ENCODE measurements at places on chromosomes 4 and X.

DNA sequence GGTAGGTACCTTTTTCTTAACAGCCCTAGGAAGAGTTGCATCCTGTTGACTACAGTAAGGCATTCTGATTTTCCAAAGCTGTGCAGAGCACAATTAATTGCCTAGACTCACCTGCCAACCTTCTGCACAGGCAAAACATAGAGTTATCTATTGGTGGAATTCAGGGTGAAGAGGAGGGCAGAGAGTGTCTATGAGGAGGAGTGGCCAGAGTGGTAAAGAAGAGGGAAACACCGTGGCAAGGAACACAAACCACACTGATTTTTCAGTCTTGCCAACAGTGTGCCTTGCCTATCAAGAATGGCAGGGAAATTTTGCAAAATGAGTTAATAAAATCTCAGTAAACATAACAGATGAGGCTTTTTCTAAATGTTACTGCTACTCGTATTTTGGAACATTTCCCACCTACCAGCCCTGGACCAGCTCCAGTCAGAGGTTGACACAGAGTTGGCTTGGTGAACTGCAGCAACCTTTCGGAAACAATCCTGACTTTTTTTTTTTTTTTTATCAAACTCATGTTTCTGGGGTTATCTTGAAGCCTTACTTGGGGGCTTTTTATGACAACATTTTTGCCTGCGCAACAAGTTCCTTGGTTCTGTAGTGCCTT lies 67.9 kb upstream of the CAPN6 start:
- no peak for DNase-seq

GRCh38 chr4:153728151-153728550 lies 31.7 kb downstream of the RNF175 start:
- DNase-seq = no peak

- DNase-seq = peak; percentile 27
Measured at GRCh38 chr4:35970366-35970960, 273.9 kb downstream of the ARAP2 start.

DNA sequence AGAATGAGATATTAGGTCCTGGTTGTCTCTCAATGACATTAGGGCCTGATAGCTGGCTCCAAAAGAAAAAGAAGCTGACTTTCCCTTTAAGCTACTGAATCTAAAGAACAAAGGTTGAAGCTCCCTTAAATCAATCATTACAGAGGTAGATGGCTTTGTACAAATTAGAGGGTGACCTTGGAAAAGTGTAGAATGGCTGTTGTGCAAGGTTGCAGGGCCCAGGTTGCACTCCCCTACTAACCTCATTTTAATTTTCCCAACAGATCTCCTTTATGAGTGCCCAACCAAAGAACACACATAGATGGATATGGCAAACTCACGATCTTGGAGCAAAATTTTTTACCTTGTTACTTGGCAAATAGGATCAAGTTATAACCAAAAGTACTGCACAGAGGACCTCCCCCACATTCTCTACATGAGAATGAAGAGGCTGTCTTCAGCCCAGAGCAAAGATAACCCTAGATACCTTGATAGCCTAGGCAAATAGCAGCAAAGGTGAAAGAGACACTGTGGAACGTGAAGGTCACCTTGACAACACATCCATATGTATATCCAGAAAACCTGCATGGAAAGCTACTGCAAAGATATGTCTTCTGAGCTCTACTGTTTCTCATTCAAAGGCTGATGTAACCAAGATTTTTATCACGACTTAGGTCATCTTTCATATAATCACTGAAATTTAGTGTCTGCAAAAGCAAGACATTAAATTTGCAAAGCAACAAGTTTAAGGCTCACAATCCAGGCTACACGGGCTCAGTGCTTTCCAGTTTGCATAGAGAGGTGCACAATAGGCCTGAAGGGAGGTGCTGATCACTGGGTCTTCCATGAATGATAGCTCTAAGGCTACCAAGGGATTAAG lies 23.0 kb downstream of the KLB start:
- DNase-seq = no peak

DNA sequence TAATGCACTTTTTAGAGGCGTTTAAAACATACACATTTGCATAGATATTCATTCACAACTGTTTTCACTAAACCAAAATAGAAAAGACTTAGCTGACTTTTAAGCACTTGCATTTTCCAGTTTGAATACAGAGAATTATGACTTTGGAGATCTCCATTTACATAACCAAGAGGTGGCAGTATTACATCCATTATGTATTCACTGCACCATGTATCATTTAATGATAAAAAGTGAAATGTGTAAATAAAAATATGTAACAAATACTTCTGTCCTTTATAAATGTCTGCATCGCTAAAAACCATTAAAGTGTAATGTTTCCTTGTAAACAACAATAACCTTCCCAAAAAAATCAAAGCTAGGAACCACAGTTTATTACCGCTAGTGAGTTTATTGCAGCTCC lies 413.2 kb downstream of the FGF13 start:
- DNase-seq = no peak

- no peak for DNase-seq
Measured at GRCh38 chr4:140213749-140214148, 59.8 kb upstream of the MAML3 start.

DNA sequence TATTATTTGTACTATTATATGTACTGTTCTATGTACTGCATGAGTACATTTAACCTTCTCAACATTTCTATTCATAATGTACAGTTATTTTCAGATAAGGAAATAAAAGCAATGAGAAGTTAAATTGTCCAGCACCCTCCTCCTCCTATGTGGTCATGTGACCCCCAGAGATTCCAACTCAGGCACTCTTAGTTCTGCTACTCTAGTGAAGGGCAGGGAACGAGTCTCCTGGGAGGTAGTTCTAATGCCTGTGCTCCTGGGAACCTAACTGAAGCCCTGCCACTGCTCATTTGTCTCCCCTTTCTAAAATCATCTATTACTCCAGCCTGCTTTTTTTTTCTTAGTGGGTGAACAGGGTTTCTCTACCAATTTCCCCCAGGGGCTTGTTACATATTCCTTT lies 105.9 kb upstream of the GPRIN3 start:
- DNase-seq = no peak

DNA sequence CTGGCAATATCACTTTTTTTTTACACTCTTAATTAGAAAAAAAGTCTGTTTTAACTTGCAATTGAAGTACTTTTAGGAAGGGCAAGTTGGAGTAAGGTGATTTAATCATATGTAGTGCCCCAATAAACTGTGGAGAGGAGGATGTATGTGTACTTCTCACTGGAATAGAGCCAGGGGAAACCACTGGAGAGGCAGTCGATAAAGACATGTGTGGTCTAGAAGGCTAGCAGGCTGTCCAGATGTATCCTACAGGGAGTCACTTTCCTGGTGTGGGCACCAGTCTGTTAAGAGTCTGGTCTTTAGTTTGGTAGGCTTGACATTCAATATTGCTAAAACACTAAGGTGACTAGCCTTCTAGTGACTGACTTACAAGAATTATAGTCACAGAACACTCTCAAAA lies 9.6 kb upstream of the SGMS2 start:
- no peak for DNase-seq

DNA sequence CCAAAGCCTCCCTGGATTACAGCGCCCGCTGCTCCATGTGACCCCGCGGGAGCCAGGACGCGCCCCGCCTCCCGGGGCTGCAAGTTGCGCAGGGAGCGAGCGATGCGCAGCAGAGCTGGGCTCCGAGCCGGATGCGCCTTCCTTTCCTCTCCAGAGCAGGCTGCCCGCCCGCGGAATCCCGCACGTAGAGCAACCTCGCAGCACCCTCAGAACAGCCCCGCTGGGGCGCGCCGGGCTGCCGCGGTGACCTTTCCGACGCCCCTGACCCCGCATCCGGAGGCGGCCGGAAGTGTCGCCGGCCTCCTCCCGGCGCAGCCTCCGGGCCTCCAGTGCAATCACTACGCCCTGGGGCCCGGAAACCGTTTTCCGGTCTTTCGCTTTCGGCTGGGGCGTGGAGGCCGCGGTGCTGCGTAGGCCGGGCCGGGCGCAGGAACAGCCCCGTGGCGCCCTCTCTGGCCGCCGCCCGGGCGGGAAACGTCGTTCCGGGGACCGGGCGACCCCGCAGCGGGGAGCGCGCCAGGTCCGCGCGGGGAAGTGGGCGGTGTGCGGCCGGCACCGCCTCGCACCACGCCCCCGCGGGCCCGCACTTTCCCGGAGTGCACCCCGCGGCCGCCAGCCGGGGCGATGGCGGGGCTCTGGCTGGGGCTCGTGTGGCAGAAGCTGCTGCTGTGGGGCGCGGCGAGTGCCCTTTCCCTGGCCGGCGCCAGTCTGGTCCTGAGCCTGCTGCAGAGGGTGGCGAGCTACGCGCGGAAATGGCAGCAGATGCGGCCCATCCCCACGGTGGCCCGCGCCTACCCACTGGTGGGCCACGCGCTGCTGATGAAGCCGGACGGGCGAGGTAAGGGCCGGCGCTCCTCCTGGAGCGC lies at the start of gene CYP4V2:
Gene CYP4V2 (plus strand): TSS at position 368 of the 866 bp plus-strand sequence. CDS start 257 bp downstream, at position 625.
- DNase-seq = peak; percentile 88

- no peak for DNase-seq
Measured at GRCh38 chr4:33316033-33316432, 2595.9 kb downstream of the PCDH7 start.

DNA sequence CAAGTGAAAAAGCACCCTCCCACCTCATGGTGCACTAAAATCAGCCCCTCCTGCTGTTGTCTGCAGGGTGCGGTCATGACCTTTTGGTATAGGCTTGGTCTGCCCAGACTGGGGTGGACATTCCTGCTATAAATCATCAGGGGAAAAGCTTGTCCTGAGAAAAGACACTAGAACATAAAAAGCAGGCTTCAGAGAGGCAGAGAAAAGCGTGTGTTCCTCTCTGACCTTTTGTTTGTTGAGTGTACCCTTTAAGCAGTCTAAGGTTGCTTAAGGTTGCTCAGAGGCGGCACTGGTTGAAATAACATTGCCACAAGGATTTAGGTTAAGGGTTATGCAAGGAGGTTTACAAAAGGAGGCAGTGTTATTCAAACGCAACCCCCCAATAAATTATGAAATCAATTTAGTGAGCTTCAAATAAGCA lies 43.5 kb downstream of the CCDC158 start:
- DNase-seq = no peak

- DNase-seq = no peak
Measured at GRCh38 chr4:55444827-55445226, 49.1 kb downstream of the TMEM165 start.

DNA sequence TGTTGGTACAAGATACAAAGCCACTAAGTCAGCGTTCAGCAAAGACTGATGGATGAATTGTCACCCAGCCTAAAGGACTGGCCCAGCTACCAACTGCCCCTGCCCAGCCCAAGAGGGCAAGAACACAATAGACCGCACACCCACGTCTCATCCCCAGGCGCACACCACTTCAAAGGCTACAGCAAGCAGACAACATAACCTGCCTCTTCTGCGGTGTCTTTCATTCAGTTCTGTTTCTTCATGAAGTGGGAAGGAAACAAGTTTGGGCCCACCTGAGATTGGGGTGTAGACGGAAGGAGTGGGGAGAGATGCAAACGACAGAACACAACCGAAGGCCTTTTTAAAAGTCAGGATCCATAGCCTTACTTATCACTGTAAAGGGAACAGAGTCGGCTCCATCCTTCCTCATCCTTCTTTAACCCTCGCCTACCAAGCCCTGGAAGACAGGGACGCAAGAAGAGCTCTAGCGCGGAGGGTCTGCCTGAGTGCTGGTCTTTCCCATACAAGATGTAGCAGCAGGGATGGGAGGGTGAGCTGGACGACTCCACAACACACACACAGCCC lies 691 bp downstream of the SCARB2 start:
- DNase-seq = peak; percentile 19

All from activated CD4-positive, alpha-beta T cell treated with anti-CD3 and anti-CD28 coated beads, Interleukin-2, amount 50 U/mL, for 48 hours (primary cell).